Kidney tubule cell (primary cell): ENCODE measurements at places on chromosomes 1 and 21.

GRCh38 chr1:3669971-3670431 lies 17.7 kb downstream of the TP73 start:
- DNase-seq: no peak

- DNase-seq: no peak
Measured at GRCh38 chr1:66388913-66389312, 145.0 kb upstream of the SGIP1 start.

DNA sequence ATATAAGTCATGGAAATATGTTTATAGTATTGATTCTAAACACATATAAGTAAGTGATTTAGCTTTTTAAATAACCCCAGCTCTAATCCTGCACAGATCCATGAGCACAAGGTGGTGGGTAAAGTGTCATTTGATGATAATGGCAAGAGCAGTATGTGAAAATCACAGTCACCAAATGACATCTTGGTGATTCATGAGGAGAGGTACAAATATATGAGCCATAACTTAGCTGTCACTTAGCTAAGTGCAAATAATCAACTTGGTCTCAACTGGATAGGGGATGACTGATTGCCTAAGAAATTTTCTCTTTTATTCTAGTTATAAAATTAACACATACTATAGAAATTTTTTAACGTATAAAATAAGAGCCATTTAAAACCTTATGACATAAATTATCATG lies 198.1 kb downstream of the ZZZ3 start:
- peak; percentile 67 for DNase-seq

- no peak for DNase-seq
Measured at GRCh38 chr1:22171951-22172715, 29.2 kb upstream of the WNT4 start.

DNA sequence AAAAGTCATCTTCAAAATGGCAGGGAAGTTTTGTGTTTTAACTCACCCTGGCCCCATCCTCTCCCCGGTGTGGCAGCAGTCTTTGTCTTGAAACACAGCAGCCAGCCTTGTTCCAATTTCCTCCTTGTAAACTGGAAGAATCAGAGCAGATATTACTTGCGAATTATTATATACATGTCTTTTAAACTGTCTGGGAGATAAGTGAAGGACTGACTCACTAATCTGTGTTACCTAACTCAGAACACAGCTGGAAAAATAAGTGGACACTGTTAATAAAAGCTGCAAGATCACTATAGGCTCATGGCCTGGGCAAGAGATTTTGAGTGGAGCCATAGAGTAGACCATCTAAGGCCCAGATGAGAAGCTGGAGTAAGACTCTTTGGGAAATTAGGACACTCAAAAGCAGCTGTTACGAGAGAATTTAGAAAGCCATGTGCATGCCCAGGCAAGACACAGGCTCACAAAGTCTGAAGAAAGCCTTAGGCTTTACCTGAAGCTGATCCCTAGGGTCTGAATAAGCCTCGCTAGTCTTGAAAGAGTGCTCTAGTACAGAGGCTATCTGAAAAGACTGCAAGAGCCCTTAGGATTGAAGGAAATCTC lies 233.0 kb upstream of the RAB4A start:
- DNase-seq: no peak

GRCh38 chr1:17304151-17304825 lies 3.7 kb upstream of the PADI4 start:
- no peak for DNase-seq

- no peak for DNase-seq
Measured at GRCh38 chr1:107817935-107818334, 147.0 kb downstream of the VAV3 start.

DNA sequence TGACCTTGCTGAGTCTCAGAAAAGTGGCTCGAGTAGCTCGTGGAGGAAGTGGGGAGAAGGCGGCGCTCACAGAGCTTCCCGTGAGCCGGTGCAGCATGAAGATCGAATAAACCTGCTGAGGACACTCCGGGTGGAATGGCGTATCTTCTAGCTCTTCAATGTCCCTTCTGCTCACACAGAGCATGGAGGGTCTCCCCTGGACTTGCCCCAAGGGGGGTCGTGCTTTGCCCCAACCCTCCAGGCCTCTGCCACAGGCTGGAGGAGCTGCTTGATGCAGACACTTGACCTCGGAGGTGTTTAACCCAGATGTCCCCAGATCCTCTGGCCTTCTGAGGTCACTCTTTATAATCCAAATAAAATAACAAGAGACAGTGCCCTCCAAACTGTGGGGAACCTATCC lies 2.2 kb upstream of the KRTAP10-12 start:
- no peak for DNase-seq

DNA sequence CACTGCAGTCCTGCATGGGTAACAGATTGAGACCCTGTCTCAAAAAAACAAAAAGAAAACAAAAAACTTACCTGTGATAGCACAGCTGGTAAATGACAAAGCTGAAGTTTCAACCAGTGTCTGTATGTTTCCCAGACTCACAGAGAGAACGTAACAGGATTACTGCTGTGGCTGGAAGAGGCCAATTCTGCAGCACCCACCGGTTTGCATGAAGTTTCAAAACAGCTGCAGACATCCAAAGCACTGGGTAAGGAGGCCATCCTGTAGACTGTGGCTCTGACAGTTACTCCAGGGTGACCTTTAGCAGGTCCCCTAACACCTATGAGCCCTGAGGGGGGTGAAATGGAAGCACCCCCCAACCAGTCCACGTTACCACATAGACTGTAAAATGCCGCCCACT lies 7.5 kb downstream of the ID3 start:
- no peak for DNase-seq

- peak; percentile 88 for DNase-seq
Measured at GRCh38 chr1:157390651-157391050, 161.7 kb downstream of the FCRL5 start.

- DNase-seq: peak; percentile 98
Measured at GRCh38 chr1:156129687-156130577, 15.4 kb downstream of the LMNA start.

DNA sequence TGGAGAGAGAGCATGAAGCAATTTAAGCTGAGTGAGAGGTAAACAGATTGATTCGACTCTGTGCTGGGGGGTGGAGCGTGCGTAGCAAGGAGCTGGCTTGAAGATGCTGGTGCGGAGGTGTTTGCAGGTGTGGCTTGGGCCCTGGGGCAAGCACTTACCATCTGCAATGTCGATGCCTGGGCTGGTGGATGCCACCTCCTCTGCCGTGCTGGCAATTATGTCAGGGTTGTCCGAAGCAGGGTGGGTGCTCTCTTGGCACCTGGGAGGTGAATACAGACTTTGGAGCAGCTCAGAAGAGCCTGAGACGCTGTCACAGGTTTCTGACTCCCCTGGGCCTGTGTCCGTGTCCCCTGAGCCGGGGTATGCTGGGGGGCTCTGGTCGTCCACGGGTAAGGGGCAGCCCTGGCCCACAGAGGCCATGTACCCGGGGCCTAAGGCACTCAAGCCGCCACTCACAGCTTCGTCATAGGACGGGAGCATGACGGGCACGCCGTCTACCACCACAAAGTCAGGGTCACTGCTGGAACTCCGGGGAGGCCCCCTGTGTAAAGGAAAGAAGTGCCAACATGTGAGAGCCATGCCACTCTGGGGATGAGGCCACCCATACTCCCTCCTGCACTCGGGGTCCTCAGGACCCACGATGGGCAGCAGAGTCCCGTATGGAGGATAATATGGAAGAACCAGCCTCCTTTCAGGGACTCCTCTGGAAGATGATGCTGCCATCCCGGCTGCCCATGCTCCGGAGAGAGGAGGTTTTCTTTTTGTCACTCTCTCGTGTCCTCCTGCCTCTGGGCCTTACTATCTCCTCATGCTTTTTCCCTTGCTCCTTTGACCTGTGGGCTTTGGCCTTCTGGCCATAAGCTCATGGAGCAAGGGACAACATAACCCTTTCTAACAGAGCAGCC lies 80.3 kb upstream of the TLR5 start:
- no peak for DNase-seq

DNA sequence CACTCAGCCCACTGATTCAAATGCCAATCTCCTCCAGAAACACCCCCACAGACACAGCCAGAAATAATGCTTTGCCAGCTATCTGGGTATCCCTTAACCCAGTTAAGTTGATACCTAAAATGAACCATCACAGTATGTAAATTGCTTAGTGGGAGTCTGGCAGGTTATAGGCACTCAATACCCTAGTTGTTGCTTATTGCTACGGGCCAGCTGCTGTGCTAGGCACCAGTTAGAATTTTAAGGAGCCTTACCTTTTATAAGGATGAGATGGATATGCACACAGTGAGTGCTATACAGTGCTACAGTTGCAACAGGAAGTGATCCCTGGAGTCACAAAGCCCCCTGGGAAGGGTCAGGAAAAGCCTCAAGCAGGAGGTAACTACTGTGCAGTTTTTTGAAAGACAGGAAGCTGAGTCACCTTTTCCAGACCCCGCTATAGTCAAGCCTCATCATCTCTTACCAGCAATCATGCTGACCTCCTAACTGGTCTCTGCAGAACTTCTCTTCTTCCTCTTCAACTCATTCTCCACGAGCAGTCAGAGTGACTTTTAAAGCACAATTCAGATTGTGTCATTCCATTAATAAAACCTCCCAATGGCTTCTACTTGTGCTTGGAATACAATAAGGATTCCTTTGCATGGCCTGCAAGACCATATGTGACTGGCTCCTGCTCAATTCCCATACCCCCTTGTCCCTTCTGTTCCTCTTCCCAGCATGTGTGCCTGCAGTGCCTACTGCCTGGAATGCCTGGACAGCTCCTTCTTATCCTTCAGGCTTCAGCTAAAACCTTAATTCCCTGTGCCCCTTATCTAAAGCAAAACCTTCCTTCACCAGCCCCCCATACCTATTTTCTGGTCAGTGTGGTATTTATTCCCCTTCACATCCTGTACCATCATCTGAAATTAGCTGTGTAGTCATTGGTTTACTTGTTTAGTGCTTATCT lies 10.4 kb upstream of the TLR5 start:
- DNase-seq: peak; percentile 48

DNA sequence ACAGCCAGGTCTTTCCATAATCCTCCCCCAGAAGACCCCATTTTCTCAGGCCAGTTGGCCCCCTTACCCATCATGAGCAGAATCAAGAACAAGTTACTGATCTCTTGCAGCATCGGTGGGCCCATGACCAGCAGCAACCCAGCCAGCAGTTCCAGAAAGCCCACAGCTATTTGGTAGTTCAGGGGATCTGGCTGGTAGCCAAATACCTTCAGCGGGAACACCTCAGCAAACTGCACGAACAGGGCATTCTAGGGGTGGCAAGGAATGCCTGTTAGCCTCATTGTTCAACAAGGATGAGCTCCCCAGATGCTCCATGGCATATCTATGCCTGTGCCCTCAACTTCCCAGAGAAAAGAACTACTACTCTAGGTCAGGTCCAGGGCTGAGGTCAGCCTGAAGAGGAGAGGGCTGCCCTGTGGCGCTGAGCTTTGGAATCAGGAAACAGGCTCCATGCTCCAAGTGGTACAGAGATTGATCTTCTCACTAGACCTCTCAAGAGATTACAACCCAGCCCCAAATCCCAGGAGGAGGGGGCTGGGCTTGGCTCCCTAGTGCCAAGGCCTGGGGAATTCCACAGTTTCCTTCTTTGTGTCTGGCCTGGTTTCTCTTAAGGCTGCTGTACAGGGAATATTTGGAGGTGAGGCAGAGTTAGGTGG lies 1.3 kb downstream of the TMEM35B start:
- DNase-seq: peak; percentile 57
